ENCODE measurements at places on chromosomes 2 and 18.

DNA sequence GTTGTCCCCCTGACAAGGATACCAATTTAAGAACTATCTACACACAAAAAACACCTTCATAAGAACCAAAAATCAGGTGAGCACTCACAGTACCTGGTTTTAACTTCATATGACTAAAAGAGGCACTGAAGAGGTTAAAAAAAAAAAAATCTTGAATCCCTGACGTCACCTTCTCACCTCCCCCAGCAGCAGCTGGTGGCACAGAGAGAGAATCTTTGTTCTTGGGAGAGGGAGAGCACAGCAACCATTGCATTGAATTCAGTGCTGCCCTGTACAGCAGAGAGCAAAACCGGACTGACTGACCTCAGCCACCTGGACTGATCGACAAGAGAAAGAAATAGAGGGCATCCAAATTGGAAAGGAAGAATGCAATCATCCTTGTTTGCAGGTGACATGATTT lies 566.0 kb downstream of the TMX3 start:
- DNase-seq: no peak

DNA sequence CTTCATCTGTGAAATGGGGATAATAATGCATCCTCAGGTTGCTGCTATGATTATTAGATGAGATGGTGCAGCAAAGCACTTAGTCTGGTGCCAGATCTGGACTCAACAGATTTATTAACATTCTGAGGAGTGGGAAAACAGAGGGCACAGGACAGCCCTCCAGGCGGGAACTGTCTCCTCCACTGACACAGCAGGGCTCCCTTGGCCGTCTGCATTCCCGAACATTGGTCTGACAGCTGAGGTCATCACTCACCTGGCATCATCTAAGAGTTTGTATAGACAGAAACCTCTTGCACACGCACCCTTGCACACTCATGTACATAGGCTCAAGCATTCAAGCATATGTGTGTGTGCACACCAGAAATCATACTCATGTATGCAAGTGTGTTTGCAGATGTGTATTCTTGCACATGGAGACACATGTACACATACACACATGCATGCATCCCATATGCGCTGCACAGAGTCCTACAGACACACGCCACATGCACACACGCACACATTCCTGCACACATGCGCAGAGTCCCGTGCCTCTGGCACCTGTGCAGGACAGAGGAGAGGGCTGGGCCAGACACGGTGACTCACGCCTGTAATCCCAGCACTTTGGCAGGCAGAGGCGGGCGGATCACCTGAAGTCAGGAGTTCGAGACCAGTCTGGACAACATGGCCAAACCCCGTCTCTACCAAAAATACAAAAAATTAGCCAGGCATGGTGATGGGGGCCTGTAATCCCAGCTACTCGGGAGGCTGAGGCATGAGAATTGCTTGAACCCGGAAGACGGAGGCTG lies 173.3 kb upstream of the GLI2 start:
- DNase-seq: no peak

DNA sequence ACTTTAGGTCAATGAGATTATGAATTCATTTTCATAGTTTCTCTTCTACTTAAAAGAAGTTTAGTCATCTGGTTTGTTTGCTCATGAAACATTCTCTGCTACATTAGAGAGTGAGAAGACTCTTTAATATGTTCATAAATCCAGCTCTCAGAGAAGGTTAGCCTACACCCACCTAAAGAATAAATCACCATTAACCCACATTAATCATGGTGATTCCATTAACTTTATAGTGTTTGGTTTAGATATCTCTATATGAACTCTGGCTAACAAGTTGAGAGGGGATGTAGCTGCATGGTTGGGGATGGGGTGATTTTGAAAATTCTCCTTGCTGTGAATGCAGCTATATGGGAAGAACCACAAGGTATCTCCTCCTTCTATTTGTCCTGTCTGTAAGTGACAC lies 10.7 kb downstream of the TFPI start:
- DNase-seq: no peak

GRCh38 chr2:75324141-75324540 lies 124.8 kb upstream of the TACR1 start:
- DNase-seq: no peak

DNA sequence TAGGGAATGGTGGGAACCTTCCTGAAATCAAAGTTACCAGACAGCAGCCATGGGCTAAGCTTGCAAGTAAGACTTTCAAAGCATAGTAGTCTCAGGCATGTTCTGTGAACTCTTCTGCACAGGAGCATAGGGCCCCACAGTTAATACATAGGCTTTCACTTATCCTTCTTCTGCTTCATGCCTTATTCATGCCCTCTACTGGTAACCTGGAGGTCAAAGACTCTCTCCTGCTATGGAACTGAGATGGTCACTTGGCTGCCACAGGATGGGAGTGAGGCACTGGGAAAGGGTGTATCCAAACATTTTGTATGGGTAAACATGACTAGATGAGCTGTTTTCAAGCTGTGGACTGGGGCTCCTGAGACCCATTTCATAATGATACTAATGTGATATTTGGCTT lies 49.1 kb upstream of the ZNF638 start:
- no peak for DNase-seq

DNA sequence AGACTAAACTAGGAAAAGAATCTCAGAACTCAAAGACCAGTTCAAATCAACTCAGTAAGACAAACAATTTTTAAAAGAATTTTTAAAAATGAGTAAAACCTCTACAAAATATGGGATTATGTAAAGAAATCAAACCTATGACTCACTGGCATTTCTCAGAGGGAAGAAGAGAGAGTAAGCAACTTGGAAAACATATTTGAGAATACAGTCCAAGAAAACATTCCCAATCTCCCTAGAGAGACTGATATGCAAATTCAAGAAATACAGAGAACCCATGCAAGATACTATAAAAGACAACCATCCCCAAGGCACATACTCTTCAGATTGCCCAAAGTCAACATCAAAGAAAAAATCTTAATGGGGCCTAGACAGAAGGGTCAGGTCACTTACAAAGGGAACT lies 162.7 kb downstream of the WDPCP start:
- no peak for DNase-seq
